ENCODE measurements at places on chromosomes 3 and 15.

DNA sequence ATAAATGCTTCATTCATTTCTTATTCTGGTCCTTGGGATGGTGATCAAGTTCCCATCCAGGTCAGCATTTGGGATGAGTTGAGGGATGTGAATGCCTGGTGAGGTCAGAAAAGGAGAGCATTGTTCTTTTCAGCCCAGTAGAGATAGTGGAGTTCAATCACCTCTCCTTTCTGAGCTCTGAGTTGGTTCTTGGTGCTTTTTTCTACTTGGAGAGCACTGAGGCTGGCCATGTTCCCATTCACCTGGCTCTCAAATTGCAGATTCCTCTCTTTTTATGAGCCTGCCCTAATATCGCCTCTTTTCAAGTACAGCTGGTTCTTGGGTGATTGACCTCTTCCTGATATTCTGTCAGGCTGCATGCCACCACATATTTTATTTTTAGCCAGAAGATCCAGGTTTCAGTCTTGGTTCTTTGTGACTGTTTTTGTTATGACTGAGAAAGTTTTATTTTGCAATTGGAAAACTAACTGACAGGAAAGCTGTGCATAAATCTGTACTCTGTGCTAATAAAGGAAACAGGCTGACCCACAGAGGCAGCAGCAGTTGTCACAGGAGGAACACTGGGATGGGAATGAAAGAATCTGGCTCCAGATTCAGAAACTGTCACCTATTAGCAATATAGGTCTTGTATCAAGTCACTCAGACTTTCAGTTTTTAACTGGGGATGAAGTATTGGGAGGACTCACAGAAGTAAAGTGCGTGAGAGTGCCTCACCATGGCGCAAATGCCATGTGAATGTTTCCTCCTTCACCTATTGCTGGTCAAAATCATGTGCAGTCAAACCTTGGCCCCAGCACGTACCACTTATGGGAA is 10.7 kb downstream of the AQP9 start:
- DNase-seq: no peak

GRCh38 chr15:61671736-61672135 is 388.5 kb downstream of the VPS13C start:
- DNase-seq: no peak

- no peak for DNase-seq
These were observed 45.8 kb downstream of the ARHGAP31 start for GRCh38 chr3:119340014-119340413.

- DNase-seq: no peak
These were observed 47.6 kb upstream of the RYK start for GRCh38 chr3:134298249-134298648.

DNA sequence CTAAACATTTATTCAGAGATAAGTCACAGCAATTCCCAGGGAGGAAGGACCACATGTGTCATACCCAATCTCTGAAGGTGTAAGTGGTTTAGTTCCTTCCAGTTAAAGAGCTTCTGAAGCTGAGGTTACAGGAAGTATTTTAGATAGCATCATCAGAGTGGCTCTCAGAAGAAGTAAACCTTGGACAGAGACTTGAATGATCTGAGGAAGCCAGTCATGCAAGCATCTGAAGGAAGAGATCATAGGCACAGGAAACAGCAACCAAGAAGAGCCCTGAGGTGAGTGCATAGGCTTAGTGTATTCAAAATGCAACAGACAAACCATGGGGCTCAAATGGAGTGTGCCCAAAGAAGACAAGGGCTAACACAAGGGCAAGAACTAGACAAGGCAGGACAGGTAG is 210.3 kb downstream of the ULK4 start:
- no peak for DNase-seq

DNA sequence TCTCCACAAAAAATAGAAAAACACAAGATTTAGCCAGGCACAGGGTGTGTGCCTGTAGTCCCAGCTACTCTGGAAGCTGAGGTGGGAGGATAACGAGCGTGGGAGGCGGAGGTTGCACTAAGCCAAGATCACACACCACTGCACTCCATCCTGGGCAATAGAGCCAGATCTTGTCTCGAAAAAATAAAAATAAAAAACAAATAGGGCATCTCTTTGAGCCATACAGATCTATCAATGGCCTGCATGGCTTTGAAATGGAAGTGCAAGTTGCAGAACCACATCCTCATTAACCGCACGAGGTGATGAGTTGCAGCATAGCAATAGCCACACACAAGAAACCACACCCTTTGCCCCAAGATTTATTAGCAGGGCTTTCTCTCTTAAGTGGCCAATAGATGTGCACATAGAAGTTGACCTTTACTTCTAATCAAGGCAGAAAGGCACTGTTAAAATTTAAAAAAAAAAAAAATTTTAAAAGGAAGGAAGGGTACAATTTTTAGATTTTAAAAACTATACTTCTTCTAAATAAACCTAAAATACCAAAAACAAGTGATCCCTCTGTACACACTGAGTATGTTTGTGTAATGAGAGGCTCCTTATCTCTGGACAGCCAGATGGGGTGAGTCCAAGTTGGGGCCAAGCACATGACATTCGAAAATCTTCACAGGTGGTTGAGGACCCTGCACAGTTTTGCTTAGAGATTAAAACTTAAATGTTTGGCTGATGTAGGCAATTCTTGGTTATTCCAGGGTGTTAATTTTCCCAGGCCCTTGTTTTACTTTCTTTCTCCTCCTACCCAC is 53.4 kb downstream of the FILIP1L start:
- DNase-seq: no peak

GRCh38 chr3:119580067-119580760 is 922 bp downstream of the ADPRH start:
- DNase-seq: peak; percentile 68

DNA sequence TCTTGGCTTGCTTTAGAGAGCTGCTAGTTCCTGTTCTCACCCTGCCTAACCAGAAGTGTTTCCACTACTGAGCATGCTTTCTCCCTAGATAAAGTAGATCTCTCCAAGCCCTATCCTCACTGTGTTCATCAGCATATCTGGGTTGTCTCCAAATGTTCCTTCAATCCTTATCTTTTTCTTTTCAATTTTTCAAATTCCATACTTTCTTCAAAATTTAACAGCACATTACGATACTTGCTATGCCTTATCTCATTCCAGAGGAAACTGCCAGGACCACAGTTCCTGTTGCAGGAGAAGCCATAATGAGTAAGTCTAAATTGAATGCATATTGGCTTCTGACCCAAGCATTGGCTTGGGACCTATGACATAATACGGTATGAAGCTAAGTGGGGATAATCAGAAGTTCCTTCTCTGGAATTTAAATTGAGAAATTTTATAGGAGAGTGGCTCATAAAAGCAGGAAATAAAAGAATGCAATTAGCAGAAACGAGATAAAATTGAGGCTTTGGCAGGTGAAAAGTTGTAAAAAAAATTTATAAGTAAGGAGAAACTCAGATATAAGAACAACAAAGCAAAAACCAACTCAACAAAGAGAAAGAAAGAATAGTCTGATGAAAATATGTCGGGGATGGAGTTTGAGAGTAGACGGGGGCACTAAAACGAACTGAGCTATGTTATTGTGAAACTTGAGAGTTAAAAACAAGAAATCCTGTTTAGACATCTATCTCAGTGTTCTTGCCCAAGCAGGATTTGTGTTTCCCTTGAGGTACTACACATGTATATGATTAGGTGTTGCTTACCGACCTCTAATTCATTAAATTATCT is 631.7 kb upstream of the CCDC54 start:
- no peak for DNase-seq

DNA sequence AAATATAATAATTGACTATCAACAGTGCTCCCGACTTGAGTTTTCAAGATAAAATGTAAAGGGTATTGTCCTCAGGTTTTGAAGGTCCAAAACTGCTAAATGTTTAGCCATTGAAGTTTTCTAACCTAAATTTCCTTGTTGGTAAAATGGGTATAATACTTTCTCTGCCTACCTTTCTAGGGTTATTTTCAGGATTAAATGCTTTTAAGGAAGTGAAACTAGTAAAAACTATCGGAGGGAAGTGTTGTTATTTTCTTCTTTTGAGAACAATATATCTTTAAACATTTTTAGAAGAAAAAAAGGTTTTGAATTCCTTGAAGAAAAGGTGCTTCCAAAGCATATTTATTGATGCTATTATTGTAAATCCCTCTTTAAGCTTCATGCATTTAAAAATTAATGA is 67.3 kb downstream of the FILIP1L start:
- DNase-seq: no peak

DNA sequence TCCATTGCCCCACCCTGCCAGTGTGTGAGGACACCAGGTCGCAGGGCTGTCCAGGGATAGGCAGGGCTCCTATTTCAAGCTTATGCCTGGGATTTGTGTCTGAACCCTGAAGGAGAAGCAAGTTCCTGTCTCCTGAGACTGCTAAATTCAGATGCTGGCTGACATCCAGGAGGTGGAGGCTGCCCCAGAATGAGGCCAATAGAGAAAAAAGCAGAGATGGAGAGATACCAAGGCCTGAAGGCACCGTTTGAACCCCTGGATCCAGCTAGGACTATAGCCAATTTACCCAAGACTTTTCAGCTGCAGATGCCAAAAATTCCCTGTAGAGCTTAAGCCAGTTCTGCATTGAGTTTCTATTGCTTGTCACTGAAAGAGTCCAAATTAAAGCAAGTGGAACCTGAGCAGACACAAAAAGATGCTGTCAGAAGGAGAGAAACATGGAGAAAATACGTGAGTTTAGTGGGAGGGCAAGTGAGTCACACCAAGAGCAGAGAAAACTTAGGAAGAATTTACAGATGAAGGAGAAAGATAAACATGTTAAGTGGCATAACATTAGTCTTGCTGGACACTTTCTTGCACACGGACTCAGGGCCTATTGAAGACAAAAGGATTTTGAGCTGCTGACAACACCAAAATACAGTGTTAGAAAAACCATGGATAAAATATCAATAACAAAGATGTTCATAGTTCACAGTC is 148.6 kb downstream of the CNTN3 start:
- DNase-seq: no peak

GRCh38 chr3:39025222-39025970 is 26.3 kb downstream of the SCN11A start:
- DNase-seq: no peak

- no peak for DNase-seq
These were observed 29.7 kb upstream of the KLF13 start for GRCh38 chr15:31296646-31297574.

DNA sequence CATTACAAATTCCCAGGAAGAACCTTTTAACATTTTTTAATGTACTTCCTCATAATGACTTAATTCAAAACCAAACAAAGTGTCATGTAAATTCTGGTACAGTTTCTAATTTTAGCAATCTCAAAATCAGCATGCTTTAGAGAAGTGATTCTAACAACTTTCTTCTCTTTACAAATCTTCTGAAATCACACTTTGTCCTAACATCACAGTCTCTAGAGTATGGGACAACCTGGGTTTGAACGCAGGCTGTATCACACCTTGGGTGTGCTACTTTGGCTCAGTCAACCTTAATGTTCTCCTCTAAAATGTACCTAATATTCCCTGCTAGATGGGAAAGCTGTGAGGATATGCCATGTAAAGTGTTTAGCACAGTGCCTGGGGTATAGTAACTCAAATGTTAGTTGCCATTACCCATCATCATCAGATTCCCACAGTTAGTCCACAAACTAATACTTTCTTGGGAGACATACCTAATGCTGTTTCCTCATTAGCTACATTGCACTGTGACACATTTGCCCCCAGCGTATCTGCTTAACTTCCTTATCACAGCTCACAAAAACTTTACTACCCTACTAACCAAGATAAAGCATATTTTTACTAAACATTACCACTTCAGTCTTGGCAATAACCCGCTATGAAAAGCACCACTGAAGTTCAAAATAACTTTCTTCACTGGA is 3.1 kb downstream of the TSPAN3 start:
- no peak for DNase-seq

DNA sequence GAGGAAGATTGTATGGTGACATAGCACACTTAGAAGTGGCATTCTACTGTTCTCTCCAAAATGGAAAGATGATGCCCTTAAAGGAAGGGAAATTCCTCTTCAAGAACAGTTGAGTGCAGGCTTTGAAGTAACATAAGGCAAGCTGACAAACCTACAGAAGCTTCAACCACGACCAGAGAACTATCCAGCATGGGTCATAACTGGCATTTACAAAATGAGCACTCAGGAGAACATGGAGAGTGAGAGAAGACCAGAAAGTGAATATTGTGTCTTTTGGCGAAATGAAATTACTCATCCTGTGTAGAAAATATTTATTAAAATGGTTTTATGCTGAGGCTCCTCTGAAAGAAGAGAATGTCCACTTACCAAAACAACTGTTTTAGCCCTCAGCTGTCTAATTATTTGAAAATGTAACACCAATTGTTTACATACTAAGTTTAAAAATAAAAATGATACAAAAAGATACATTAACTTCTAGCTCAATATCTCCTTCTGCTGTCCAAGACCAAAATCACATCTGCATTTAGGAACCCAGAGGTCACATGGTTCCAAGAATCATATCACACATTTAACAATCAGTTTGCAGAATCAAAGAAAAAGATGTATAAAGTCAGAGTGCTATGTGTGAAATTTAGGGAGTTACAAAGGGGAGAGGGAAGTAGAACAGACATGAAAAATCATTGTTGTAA is 216.9 kb downstream of the ATP8B4 start:
- no peak for DNase-seq

DNA sequence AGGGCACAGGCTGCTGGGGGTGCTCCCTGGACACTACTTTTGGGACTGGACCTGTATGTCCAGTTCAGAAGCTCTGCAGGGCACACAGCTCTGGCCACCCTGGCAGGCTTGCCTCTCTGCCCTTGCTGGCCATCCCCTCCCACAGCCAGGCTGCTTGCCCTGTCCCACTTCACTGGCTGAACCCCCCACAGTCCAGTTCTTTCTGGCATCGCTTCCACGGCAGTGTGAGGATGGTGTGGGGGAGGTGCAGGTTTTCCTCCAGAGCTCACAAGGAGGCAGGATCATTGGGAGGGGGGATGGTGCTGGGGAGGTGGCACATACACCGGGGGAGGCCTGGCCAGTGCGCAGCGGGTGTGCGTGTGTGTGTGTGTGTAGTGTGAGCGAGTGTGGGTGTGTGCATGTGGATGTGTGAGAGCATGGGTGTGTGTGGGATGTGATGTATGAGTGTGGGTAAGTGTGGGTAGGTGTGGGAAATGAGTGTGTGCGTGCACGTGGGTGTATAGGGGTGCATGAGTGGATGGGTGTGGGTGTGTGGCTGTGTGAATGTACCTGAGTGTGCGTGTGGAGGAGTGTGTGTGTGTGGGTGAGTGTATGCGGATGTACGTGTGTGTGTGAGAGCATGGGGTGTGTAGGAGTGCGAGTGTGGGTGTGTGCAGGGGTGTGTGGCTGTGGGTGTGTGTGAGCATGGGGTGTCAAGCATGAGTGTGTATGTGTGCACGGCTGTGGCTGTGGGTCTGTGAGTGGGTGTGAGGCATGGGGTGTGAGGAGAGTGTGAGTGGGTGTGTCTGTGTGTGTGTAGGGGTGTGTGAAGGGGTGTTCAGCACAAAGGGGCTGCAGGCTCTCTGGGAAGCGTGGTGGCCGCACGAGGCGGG is 155.2 kb downstream of the NSMCE3 start:
- DNase-seq: no peak
